ENCODE measurements at places on chromosomes 4 and X.

GRCh38 chr4:4888695-4889094 lies 29.2 kb downstream of the MSX1 start:
- no peak for DNase-seq

DNA sequence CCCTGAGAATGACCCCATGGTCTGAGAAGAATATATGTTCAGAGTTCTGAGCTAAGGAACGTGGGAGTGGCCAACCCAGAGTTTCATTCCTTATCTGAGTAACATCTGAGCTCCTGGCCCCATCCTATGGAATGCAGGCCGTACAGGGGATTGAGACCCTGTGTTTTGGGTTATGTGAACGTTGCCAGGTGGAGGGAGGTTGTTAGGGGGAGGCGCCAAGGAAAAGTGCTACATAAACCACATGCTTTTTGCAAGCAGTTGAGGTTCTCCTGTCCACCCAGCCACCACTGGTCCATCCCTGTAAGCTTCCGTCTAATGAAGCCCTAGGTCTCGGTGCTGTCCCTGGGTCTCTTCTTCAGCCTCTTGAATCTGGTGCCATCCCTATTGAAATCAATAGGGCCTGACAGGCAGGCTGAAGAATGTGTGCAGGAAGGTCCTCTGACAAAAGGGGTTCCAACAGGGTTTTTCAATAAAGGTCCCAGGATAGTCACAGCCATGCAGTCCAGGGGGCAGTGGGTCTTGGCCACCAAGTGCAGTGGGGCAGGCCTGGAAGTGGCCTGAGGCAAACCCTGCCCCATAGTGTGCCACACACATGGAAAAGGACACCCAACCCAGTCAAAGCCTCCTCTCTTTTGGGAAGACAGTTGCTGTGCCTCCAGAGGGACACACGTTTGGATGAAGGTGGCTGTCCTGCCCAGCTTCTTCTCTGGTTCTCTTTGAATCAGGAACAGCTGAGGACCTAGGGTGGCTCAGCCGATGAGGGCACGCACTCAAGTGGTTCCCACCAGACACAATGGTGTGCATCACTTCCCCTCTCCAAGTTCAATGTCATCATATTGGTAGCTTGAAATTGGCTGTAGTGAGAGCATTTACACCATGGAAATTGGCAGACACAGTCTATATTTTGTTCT lies 53.5 kb downstream of the HTRA3 start:
- DNase-seq = no peak

DNA sequence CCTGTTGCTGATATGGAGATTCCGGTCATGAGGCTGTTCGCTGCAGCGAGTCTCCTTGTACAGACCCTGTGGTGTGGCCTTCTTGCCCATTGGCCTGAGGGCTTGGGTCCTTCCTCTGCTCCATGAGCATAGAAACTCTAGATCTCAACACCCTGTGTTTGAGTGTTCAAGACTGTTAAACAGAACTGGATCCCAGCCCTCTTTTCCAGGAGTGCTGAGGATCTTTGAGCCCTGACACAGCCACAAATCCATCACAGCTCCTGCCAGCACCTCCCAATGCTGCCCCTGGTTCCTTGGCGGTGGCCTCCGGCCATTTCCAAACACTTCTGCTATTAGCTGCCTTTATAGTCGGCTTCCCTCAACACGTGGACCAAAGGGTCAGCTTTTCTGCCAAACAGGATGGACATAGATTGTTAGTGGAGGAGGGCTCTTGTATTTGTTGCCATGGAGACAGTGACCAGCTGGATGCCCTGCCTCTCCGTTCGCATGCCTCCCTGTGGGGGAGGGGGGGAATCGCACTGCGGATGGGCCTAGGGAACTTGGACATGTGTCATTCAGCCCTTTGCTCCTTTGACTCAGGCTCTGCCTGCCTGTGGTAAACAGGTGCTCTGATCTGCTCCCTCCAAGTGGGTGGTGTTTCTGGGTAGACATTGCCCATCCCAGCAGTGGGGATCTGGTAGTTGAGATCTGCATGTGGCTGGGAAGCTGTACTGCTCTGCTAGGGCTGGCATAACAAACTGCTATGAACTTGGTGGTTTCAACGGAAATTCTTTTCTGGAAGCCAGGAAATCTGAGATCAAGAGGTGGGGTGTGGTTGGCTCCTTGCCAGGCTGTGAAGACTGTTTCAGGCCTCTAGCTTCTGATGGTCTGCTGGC lies 6.9 kb upstream of the WDR1 start:
- no peak for DNase-seq

GRCh38 chrX:71577682-71578081 lies 555 bp upstream of the GCNA start:
- DNase-seq = no peak

DNA sequence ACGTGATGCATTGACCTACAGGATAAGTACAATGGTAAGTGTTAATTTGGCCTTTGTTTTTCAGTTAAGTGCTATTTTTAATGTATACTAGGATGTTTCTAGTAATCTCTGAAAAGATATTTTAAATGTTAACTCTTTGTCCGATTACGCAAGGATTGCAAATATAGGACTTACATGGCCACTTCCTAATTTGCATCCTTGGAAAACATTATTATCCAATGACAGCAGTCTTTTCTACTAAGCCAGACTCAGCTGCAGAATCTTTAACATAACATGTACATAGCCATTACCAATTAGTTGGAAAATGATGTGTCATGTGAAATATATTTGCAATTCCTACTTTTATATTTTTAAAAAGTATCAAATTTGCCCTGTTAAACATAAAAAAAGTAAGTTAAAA lies 124.7 kb downstream of the MID1 start:
- DNase-seq = no peak

DNA sequence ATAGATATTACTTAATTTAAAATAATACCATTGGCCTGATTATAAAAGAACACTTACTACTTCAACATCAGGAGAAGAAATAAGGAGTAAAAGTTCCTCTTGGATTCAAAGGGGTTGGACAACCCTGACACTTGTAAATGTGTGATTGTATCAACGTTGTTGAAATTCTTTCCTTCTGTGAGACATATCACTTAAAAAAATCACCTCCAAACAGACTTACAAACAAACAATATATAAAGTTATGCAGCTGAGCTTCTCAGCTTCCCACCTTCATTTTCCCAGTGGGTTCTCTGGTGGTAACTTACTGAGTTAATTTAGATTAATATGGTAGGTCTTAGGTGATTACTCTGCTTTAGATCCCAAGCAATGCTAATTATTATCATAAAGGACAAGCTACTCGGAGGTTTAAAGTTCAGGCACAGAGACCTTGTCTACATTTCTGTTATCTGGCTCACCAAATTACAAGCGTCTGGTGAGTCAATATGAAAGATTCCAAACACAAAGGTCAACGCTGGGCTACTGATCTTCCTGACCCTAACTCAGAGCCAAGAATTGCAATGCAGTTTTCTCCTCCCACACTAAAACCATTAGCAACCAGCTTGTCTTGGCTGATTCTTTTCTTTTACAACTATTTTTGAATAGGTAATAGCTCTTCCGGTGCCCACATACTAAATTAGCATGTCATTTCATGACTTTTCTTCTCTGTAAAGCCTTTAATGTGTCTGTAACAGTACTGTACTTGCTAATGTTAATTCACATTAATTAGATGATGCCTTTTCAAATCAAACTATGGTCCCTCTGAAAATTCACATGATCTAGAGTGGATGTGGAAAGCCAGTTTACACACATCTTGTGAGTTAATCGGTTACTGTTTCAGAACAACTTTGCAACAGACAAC lies 157.6 kb downstream of the RASL11B start:
- no peak for DNase-seq

Data from GM18507 (cell line).